ENCODE measurements at places on chromosomes 16 and 17.

DNA sequence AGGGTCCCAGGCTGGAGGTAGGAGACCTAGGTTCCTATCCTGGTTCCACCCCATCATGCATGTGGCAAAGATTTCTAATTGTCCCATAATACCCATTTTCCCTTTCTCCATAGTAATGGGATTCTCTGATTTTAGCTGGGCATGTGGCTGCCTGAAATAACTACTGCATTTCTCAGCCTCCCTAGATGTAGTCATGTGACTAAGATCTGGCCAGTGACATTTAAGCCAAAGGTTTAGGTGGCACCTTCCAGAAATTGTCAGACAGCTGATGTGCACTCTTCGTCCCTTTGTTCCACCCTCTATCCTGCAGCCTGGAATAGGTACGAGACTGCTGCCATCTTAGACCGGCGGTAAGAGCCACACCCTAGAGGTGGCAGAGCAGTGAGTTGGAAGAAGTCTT is 8.2 kb downstream of the NXPH3 start:
- ATAC-seq, result no peak

DNA sequence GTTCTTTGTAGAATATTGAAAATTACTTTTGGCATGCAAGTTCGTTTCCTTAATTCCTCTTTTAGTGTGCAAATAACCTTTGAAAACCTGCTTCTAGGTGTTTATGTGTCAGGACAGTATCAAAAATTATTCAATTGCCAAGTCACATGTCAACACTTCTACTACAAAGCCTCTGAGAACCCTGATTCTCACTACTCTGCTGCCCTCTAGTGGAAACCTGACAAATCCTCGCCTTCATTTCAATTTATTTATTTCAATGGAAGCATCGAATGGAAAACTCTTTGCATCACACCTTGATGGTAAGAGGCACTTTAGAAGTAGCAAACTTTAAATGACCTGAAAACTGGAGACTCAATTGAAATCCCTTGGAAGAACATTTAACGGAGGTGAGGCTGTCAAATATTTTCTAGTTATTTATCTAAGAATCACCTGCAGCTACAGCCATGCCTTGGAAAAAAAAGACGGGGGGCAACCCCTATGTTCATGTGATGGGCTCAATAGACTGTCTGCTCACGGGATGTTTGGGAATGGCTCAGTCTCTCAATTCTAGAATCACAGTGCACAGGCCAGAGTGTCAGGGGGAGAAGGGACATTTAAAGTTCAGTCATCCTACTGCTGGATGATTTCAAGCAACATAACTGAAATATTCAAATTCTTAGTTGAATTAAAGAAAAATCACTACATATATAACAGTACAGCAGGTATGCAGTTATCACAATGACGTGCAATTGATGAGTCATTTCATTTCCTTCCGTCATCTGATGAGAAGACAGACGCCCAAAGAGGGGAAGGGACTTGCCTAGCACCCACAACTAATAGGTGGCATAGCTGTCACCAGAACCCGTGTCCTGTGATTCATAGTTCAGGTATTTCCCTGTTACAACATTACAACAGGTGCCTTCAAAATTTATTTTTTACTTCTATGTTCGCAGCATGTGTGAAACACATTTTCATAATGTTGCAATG is 563.9 kb downstream of the TOX3 start:
- peak; percentile 70 for ATAC-seq

DNA sequence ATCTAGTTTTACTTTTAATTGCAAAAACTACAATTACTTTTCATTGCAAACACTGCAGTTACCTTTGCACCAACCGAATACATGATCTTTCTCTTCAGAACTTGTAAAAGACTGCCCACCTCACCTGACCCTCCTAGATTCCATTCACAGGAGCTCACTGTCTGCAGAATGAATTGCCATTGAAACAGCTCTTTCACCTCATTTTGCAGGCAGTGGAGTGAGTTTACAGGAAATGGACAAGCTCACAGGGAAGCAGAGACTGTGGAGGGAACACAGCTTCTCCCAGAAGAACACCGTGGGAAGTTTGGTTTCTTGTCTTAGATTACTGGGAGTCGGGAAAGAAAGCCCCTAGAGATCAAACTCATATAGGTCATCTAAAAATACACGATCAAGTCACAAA is 439.7 kb upstream of the RBFOX1 start:
- no peak for ATAC-seq

DNA sequence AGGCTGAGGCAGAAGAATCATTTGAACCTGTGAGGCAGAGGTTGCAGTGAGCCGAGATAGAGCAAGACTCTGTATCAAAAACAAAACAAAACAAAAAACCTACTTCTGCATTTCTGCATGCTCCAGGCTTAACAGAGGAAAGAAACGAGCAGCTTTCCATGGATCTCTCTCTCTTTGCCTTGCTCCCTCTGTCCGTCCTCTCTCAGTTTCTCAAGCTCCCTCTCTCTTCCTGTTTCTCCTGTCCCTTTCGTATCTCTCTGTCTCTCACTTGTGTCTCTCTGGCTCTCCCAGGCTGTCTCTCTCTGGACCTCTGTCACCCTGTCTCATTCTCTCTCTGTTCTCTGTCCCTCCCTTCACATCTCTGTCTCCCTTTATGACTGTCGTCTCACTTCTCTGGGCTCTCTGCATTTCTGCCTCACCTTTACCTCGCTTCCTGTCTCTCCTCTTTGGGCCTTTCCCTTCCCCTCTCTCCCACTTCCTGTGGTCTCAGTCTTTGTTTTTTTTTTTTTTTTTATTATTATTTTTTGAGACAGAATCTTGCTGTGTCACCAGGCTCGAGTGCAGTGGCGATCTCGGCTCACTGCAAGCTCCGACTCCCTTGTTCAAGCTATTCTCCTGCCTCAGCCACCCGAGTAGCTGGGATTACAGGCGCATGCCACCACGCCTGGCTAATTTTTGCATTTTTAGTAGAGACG is 4.1 kb upstream of the PITPNA start:
- ATAC-seq, result no peak

GRCh38 chr16:58449768-58450167 is 50.2 kb upstream of the NDRG4 start:
- ATAC-seq, result no peak

DNA sequence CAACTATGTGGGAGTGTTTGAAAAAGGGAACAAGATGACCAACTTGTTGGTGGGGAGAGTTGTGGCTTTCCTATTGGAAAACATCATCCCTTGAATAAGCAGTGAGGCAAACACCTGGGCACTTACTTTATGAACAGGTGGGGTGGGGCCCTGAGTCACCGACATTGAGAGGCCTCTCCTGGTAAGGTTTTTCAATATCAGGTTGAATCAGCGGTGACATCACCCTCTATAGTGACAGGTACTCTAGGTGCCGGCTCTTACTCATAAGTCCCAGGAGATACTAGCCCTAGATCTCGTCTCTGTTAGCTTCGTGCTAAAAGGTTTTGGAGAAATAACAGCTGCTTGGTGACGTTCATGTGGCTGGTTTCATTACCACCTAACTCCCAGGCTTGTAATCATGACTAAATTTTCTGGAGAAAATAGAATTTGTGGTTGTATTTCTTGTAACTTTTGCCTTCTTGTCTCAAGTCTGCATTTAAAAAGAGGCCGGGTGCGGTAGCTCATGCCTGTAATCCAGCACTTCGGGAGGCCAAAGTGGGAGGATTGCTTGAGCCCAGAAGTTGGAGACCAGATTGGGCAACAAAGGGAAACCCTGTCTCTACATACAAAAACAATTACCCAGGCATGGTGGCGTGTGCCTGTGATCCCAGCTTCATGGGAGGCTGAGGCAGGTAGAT is 19.3 kb downstream of the CDH1 start:
- peak; percentile 89 for ATAC-seq

GRCh38 chr17:1109606-1110540 is 69.9 kb downstream of the ABR start:
- ATAC-seq, result peak; percentile 5

DNA sequence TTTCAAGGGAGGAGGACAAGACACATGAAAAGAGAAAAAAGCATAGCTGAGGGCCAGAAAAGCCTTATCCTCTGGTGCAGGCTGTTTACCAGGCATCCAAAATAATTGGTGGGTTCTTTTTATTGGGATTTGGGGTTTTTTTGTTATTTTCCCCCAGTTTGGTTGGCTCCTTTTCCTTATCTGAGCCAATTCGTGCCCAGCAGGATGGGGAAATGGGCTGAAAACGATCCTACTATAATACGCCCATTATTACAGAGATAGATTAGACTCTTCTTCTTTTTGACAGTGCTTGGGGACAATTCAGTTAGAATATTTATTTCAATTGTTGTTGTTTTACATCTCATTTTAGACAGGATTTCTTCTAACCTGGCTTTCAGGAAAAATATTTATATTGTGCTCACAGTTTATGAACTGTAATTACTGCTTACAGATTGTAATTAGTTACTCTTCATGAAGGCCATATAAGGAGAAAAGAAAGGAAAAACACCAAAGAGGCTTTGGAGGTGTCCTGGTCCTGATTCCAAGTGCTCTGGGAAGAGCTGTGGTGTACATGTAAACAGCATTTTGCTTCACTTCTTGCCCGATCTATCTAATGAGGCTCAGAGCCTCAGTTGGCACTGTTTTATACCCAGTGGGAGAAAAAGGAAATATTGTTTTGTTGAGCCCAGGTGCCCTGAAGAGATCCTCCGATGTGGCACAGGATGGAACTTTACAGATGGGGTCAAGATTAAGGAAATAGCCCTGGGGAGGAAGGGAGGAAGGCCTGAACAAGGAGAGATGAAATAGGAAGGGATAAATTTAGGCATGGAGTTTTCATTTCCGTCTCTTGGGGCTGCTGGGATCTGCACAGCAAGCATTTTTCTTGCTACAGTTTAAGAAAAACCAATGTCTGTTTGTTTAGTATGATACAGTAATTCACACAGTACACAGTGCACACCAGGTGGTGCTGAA is 611 bp upstream of the ANKRD40 start:
- ATAC-seq, result no peak

DNA sequence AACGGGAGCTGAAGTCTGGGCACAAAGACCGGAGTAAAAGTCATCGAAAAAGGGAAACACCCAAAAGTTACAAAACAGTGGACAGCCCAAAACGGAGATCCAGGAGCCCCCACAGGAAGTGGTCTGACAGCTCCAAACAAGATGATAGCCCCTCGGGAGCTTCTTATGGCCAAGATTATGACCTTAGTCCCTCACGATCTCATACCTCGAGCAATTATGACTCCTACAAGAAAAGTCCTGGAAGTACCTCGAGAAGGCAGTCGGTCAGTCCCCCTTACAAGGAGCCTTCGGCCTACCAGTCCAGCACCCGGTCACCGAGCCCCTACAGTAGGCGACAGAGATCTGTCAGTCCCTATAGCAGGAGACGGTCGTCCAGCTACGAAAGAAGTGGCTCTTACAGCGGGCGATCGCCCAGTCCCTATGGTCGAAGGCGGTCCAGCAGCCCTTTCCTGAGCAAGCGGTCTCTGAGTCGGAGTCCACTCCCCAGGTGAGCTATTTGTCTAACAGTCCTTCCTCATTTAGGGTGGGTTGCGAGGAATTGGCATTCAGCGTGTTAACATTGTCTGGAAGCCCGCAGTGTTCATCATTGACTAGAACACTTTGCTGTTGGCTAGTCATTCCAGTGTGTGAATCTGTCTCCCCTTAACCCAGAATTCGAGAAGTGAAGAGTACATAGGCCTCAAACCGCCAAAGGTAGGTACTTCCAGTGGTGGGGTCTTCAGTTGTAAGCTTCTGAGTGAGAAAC is 1.5 kb downstream of the CDK12 start:
- ATAC-seq, result no peak

DNA sequence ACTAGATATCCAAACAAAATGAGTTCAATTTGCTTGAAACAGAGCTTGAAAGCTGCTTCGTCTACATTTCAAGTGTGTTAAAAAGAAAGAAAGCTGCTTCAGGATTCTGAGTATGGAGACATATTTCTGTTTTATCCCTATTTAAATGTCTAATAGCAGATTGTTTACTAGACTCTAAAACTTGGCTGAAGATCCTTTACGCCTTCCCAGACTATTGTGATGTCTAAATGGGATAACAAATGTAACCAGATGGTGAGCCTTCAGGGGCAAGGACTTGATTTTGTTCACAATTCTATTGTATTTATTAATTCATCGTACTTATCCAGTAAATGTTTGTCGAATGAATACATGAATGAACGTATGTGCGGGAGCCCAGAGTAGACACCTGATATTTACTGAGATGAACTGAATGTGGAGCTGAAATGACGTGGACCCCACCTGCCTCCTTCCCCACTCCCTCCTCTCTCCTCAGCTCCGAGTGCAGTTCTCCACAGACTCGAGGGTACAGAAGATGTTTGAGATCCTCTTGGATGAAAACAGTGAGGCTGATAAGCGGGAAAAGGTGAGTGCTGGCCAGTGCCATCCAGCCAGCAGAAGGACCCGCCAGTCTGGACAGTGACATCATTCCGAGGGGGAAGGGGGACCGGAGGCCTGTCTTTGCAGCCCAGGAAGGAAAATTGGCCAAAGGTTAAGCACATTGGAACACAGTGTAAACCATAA is 5.0 kb downstream of the UNC45B start:
- ATAC-seq, result no peak

GRCh38 chr16:411576-412265 is 10.0 kb downstream of the DECR2 start:
- ATAC-seq, result peak; percentile 20

GRCh38 chr17:49496183-49496866 is 1.2 kb downstream of the NGFR start:
- ATAC-seq, result peak; percentile 75

- ATAC-seq, result no peak
These were observed 71.7 kb upstream of the BRD7 start for GRCh38 chr16:50440531-50440930.

- no peak for ATAC-seq
These were observed 7.7 kb upstream of the PCTP start for GRCh38 chr17:55743103-55743679.

DNA sequence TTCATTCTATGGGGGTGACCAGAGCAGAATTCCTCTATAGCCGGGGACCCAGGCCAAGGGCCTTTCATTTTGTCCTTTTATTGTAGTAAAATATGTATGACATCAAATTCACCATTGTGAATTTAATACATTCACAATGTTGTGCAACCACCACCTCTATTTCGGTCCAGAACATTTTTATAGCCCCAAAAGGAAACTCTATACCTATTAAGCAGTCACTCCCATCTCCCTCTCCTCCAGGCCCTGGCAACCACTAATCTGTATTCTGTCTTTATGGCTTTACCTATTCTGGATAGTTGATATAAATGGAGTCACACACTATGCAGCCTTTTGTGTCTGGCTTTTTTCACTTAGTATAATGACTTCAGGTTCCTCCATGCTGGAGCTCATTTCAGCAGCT is 9.7 kb upstream of the TNS4 start:
- ATAC-seq, result no peak

All from esophagus mucosa (tissue), 1 donor.